Smooth muscle cell of the brain vasculature (primary cell): ENCODE measurements at places on chromosomes 3 and 15.

DNA sequence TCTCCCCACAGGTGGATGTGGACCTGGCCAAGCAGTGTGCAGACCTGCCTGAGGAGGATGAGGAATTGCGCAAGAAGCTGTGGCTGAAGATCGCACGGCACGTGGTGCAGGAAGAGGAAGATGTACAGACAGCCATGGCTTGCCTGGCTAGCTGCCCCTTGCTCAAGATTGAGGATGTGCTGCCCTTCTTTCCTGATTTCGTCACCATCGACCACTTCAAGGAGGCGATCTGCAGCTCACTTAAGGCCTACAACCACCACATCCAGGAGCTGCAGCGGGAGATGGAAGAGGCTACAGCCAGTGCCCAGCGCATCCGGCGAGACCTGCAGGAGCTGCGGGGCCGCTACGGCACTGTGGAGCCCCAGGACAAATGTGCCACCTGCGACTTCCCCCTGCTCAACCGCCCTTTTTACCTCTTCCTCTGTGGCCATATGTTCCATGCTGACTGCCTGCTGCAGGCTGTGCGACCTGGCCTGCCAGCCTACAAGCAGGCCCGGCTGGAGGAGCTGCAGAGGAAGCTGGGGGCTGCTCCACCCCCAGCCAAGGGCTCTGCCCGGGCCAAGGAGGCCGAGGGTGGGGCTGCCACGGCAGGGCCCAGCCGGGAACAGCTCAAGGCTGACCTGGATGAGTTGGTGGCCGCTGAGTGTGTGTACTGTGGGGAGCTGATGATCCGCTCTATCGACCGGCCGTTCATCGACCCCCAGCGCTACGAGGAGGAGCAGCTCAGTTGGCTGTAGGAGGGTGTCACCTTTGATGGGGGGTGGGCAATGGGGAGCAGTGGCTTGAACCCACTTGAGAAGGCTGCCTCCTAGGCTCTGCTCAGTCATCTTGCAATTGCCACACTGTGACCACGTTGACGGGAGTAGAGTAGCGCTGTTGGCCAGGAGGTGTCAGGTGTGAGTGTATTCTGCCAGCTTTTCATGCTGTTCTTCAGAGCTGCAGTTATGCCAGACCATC lies 8.6 kb downstream of the VPS18 start:
- DNase-seq: no peak

- no peak for DNase-seq
These were observed 47.0 kb downstream of the OXNAD1 start for GRCh38 chr3:16311960-16312451.

- no peak for DNase-seq
These were observed 71.9 kb upstream of the PRR23E start for GRCh38 chr3:127120851-127121647.

DNA sequence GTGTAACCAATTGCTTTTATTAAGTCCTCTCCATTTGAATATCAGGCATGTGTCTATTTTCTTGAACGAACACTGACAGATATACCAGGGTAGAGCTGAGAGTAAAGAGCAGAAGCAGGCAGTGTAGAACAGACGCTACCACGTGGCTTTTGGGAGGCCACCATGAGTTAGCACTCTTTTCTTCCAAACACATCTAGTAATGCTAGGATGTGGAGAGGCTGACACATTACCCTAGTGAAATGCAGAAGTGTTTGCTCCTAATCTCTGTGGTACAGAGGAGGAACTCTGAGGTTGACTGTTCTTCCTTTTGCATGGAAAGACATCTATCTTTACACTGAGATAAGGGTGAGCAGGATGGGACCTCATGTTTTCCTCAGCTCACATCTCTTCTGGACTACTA lies 216.3 kb downstream of the SATB1 start:
- DNase-seq: no peak

- no peak for DNase-seq
These were observed 37.8 kb upstream of the TASOR start for GRCh38 chr3:56720849-56721248.

DNA sequence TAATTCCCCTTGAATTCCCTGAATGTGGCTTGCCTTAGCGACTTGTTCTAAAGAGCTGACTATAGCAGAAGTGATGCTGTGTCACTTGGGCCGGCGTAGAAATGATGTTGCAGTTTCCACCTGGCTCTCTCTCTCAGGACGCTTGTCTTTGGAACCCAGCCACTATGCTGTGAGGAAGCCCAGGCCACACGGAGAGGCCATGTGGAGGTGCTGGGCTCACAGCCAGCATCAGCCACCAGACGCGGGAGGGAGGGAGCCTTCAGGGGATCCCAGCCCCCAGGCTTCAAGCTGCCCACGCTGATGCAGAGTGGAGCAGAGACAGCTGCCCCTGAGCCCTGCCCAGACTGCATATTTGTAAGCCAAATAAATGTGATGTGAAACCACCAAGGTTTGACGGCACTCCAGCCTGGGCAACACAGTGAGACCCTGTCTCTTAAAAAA lies 18.6 kb downstream of the RNU5B-1 start:
- no peak for DNase-seq

GRCh38 chr3:69364354-69364753 lies 21.5 kb downstream of the FRMD4B start:
- DNase-seq: no peak

GRCh38 chr3:8987645-8988383 lies 24.5 kb upstream of the RAD18 start:
- peak; percentile 23 for DNase-seq

DNA sequence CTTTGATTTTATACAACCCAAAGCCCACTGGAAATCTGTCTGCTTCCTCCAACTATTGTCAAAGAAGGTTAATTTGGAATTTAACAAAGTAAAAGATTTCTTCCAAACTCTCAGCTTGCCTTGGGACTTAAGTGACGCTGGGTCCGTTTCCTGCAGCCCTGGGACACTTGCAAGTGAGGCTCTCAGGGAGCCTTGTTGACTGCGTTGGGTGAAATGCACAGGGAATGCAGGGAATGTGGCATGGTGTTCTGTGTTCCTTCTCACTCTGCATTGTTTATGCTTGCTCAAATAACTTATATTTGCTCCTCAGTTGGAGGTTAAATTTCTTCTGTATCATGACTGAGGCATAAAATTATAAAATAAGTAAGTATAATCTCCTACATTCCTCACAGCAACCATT lies 60.9 kb upstream of the TJP1 start:
- DNase-seq: no peak

GRCh38 chr15:57133127-57133968 lies 214.9 kb downstream of the TCF12 start:
- no peak for DNase-seq
